ENCODE measurements at places on chromosomes 16 and 17. TPM values are rescaled to one million over a fixed set of nuclear protein-coding genes. Genes with fewer than 3 reads are reported as not detected.

DNA sequence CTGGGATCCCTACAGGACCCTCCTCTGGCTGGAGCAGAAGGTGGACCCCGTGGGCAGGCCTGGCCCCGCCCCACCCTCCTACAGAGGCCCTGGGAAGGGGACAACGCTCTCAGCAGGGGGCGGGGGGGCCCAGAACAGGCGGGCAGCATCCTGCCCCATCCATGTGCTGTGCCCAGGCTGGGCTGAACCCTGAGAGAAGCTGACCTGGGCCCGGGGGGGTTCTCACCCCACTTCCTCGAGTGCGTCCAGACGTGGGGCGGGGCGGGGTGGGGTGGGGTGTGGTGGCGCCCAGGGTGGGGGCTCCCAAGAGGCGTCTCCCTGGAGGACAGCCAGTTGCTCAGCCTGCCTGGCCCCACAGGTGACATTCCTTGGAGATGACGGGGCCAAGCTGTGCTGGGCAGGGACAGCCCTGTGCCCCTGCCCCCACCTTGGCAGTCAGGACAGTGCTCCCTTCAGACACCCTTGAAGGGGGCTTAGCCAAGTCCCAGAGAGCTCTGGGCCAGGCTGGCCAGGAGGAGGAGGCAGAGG is 390 bp upstream of the UNC13D start:
- peak; percentile 49 for DNase-seq

GRCh38 chr17:79089720-79090442 is 15.3 kb downstream of the ENGASE start:
- DNase-seq, result no peak

- no peak for DNase-seq
Measured at GRCh38 chr17:82214012-82214628, 1.5 kb upstream of the CCDC57 start.

GRCh38 chr17:72795941-72796340 is 296.5 kb downstream of the SLC39A11 start:
- no peak for DNase-seq

- no peak for DNase-seq
Measured at GRCh38 chr16:66030036-66030435, 336.5 kb upstream of the CDH5 start.

DNA sequence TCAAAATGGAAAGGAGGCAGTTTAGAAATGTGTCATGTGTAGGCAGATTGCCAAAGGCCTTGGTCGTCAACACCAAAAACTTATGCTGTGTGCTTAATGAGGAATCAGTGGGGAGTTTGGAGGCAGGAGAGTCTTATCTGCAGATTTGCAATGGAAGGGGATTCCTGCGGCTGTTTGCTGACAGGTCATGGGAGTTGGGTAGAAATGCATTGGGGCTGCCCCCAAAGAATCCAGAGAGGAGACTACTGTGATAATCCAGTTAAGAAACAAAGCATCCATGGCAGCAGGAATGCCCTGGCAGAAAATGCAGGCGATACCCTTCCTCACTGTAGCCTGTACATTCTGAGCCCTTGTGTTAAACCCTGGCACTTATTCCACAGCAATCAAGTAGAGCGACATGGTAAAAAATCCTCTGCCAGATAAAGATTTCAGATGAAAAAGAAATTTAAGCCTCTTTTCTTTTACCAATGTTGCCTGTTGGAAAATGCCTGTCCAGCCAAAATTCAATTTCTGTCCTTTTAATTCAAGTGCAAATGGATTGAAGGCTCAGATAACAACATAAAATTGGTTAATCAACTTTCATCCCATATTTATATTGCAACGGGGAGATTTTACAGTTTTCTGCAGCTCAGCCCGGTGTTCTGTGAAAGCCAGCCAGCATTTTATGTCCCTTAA is 491.0 kb upstream of the CDH5 start:
- peak; percentile 25 for DNase-seq

DNA sequence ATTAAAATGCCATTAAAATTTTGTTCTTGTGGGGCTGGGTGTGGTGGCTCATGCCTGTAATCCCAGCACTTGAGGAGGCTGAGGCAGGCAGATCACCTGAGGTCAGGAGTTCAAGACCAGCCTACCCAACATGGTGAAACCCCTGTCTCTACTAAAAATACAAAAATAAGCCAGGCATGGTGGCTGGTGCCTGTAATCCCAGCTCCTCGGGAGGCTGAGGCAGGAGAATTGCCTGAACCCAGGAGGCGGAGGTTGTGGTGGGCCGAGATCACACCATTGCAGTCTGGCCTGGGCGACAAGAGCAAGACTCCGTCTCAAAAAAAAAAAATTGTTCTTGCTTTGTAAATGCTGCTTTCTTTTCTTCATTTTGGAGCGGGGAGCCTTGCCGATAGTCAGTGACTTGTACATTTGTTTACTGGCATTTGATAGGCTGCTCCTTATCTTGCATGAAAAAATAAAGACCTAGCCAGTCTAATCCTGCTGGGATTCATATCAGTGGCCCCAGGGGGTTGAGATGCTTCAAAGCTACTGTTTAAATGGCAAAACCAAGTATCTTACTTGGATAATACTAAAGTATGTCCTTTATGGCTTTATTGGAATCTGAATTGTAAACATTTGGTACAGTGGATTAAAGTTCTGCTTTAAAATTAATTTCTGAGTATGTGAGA is 3.3 kb upstream of the CLTC start:
- no peak for DNase-seq

PARN gene
- total RNA-seq, result 51.1 TPM

Measured in Daoy (cell line).